Non-pigmented ciliary epithelial cell (primary cell): ENCODE measurements at places on chromosomes 6 and 20.

DNA sequence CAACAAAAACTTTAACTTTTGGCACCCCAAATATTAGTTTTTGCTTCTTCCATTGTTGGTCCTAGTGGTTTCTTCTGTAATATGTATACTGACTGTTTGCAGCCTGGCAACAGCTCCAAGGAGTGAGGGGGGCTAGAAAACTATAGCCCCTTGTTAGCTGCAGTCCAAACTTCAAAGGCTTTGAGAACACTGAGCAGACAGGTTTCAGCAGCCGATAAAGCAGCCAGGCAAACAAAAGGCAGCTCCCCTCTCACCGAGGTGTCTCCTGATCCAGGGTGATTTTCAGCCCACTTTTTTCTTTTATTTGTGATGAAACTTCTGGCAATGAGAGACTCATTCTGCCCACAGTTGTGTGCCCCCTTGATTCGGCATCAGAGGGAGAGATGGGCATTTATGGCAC is 80.7 kb downstream of the OLIG3 start:
- DNase-seq = no peak

GRCh38 chr6:7644417-7644816 is 54.4 kb downstream of the SNRNP48 start:
- DNase-seq = no peak

DNA sequence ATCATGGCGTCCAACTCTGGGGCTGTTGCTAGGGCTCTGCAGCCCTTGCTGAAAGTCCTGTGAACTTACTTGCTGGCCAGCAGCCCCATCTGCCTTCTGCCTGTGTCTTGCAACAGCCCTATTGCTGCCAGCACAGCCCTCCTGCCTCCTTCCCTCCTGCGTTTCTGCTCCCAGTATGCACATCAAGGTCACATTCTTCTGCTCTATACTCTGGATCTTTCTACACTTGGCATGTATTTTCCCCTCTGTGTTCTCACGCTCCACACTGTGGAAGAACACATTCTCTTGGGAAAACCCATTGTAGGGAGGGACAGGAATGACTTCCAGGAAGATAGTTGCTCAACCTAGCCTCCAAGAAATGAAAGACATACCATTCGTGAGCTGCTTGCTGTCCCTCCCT is 80.9 kb upstream of the PHACTR2 start:
- no peak for DNase-seq

- no peak for DNase-seq
These were observed 647 bp upstream of the POU5F1 start for GRCh38 chr6:31170987-31171671.

DNA sequence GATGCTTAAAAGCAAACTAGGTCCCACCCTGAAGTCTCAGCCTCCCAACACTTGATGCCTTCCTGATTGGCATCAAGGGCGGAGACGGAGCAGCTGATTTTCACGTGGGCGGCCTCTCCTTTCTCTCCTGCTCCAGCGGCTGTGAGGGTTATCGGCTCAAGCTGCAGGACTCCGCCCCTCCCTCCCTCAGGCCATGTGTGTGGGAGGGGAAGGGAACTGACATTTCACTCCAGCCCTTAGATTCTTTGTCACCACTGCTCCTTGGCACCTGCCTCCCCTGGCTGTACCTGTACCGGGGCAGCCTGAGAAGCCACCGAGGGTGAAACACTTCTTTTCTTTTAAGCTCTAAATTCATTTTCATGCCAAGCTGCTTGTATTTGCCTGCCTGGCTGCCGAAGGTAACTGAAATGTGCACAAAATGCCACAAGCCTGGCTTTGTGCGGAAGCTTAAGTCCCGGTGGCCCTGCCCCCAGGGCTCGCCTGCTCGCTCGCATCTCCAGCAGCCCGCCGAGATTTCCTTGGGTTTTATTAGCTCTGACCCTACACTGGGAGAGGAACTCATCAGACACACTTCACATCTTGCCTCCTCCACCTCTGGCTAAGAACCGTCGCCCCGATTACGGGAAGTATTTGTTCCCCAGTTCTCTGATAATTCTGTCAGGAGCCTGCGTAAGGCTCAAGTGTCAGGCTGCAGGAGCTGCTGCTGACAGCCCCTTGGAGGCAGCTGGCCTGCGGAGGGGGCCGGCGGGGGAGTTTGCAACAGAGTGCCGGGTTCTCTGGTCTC is 9.6 kb upstream of the CPNE5 start:
- DNase-seq = no peak

GRCh38 chr20:46995561-46996142 is 101.0 kb downstream of the EYA2 start:
- no peak for DNase-seq

DNA sequence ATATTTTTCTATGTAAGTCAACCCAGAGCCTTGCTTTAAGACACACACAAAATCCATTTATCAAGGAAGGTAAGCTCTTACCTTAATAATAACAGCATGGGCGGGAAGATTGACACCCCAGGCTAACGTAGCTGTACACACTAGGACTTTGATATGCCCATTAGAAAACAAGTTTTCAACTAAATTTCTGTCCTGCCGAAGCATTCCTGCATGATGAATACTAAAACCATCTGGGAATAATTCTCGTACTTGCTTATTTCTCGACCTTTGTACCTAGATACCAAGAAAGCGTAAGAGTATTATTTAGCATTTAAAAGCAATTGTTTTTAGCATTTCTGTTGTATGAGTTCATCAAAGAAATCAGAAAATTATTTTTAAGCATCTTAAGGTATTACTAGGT is 197.5 kb upstream of the SIM1 start:
- no peak for DNase-seq

DNA sequence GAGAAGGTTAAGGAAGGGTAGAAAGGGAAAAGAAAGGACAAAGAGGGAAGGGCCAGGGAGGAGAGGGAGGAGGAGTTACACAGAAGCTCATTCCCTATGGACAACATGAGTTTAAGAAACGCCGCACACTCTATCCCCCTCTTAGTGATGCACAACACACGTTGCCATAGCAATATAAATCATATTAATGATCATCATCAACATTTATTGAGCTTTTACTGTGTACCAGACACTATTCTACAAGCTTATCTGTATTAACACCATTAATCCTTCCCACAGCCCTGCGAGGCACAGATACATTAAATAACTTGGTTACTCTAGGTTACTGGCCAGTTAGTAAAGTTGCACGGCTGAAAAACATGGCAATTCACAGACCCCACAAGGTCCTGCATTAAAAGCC is 234.8 kb downstream of the PTPRT start:
- no peak for DNase-seq

DNA sequence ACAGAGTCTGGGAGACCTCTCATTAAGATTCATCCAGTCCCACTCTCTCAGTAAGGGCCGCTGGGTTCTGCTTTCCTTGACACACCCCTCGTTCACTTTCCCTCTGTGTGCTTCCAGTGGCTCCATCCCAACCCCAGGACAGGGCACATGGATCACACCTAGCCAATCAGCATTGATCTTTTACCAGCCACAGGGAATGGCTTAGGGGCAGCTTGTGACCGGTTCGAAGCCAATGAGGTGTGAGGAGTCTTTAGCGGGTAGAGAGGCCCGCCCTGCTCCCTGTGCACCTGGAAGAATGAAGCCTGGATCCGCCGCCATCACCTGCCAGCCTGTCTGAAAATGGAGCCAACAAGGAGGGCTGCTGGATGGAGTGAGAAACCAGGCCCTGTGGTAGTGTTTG is 35.2 kb upstream of the OVOL2 start:
- no peak for DNase-seq

- DNase-seq = peak; percentile 67
These were observed 26.2 kb upstream of the HDAC2 start for GRCh38 chr6:113997116-113997515.

DNA sequence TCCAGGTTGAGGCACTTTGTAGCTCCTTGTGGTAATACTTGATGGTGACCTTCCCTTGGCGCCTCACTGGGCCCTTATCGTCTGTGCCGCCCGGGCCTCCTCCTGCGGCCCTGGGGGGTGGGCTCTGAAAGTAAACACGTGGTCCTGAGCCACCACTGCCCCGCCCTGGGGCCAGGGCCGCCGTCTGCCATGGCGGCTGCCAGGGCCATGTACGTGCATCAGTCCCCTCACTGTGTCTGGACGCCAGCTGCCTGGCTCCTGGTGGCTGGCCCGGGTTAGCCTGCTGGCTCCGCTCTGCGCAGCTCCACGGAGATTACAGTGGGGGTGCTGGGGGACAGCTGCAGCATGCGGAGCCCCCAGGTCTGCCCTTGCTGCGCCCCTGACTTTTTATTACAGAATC is 81.8 kb upstream of the CENPW start:
- DNase-seq = no peak

GRCh38 chr6:10540073-10540746 is 19.1 kb downstream of the GCNT2 start:
- no peak for DNase-seq

DNA sequence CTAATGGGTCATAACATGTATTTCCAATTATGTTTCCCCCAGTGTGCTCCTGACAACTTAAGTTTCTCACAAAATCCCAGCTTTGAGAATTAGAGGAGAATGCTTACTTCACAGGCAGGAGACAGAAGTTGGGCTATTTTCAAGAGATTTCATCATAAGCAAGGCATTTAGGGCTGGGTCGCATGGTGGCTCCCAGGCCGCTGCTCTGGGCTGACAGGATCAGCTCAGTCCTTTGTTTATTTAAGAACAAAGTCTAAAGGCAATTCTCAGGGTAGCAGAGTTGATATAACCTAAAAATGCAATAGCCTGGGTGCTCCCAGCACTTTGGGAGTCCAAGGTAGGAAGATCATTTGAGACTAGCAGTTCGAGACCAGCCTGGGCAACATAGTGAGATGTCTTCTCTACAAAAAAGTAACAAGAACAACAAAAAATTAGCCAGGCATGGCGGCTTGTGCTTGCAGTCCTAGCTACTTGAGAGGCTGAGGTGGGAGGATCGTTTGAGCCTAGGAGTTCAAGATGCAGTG is 10.9 kb downstream of the FOXQ1 start:
- DNase-seq = no peak

- DNase-seq = no peak
These were observed 195.0 kb downstream of the CD83 start for GRCh38 chr6:14312587-14312986.

DNA sequence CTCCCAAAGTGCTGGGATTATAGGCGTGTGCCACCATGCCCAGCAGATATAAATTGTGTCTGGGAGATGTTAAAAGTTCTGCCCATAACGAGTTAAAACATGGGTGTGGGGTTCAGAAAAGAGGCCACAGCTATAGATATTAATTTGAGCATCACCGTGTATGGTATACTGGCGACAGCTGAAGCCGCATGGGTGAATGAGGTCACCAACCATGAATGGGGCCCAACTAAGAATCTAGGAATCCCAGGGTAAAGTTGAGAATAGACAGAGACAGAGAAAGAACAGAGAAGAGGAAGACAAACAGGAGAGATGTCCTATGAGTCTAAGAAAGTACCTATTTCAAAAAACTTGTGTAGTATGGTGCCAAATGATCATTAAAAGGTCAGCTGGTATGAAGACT is 50.9 kb downstream of the ILRUN start:
- no peak for DNase-seq

DNA sequence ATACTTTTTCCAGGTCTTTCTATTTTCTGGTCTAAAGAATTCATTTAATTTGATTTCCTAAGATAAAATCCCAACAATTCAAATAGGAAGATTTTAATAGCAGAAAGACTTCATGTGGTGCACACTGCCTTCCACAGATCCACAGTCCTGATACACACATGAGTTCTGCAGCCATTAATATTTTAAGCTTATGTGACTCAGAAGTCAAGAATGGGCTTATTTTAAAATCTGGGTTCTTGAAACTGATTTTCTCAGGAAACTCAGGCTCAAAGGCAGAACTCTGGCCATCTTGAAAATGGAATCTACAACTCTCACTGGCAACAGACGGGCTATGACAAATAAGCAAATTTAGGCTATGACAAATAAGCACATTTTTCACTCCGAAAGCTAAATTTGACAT is 88.2 kb downstream of the COL12A1 start:
- no peak for DNase-seq

GRCh38 chr20:25484911-25485511 is 77.5 kb downstream of the GINS1 start:
- DNase-seq = no peak

GRCh38 chr6:87346700-87347099 is 2.1 kb downstream of the C6orf163 start:
- DNase-seq = no peak

DNA sequence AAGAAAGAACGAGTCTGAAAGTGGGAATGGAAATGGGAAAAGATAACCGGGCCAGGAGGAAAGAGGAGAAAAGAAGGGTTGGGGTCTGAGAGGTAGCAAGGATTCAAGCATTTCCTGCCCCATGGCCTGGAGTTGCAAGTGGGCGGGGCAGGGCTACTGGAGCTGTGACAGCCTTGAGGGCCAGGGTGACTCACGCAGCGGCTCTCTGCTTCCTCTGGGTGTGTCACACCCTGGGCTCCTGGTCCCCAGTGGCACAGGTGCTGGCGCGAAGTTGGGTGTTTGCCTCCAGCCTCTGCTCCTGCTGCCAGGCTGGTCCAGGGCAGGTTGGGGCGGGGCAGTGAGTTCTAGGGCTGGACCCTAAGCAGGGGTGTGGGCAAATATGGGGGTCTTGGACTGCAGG is 3.3 kb upstream of the ULBP3 start:
- no peak for DNase-seq

DNA sequence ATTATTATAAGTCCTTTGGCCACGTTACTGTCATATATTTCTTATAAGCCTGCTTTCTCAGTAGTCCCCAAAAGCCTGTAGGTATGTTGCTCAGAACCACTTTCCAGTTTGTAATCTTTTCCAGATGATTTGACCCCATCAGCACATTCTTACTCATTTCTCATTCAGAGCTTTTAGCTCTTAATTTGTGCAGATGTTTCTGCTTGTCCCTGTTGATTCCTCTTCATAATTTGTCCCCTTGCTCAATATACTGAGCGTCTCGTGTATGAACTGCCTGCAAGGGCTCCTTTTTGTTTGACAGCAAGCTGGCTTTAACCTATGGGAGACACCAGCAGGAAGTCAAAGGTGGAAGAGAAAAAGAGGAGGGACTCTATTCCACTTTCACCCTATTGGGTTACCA is 733.8 kb upstream of the GJE1 start:
- DNase-seq = no peak

DNA sequence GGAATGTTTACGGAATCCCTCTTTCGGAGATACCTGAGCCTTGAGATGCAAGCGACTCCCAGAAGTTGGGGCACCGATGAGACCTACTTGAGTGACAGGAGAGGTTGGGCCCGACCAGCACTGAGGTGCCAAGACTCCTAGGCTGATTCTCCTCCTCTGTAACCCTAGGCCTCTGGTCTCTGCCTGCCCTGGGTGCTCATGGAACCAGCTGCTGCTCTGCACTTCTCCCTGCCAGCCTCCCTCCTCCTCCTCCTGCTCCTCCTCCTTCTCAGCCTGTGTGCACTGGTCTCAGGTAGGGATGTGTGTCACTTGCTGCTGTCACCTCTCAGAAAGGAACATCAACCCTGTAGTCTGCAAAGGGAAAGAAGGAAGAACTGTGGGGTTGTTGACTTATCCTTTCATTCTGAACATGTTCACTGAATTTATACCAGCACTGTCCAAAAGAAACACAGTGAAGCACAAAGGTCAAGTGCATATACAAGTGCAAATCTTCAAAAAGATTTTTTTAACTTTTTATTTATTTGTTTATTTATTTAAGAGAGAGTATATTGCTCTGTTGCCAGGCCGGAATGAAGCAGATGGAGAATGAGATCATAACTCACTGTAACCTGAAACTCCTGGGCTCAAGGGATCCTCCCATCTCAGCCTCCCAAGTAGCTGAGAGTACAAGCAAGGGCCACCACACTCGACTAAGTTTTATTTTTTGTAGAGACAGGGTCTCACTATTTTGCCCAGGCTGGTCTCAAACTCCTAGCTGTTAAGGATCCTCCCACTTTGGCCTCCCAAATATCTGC is 913 bp downstream of the BTN2A2 start:
- DNase-seq = no peak
